Fibroblast of upper back skin (primary cell): ENCODE measurements at places on chromosomes 3 and 15.

- DNase-seq: no peak
Measured at GRCh38 chr3:68681766-68682165, 250.6 kb downstream of the TAFA4 start.

DNA sequence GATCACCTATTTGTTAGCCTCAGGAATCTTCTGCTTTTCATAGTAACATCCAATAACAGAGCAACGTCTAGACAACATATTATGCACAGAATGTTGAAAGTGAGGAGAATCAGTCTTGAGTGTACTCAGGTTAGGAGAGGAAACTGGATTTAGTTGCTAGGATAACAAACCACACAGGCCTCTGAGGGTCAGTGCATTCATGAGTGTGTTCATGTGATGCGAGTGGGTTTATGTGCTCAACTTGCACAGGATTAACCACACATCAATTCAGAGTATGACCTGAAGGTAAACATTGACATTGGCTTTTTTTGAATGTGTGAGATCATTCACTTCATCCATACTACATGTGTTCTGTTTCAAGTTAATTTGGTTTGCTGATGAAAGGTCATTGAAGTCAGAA lies 287.6 kb downstream of the DIPK2A start:
- no peak for DNase-seq

GRCh38 chr3:50322115-50322385 lies 495 bp downstream of the HYAL2 start:
- no peak for DNase-seq

DNA sequence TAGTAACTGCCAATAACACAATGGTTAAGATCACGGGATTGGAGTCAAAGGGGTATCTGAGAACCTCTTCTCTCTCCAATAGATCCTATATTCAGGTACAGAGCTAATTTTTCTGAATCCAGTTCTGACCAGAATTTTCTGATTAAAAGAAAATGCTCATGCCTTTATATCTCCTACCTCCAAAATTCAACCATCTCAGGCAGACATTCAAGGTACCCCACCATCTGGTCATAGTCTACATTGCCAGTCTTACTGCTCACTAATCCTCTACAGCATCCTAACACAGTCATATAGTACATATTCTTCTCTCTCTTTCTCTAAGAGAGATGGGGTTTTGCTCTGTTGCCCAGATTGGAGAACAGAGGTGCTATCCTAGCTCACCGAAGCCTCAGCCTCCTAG lies 59.1 kb downstream of the LSAMP start:
- DNase-seq: no peak

DNA sequence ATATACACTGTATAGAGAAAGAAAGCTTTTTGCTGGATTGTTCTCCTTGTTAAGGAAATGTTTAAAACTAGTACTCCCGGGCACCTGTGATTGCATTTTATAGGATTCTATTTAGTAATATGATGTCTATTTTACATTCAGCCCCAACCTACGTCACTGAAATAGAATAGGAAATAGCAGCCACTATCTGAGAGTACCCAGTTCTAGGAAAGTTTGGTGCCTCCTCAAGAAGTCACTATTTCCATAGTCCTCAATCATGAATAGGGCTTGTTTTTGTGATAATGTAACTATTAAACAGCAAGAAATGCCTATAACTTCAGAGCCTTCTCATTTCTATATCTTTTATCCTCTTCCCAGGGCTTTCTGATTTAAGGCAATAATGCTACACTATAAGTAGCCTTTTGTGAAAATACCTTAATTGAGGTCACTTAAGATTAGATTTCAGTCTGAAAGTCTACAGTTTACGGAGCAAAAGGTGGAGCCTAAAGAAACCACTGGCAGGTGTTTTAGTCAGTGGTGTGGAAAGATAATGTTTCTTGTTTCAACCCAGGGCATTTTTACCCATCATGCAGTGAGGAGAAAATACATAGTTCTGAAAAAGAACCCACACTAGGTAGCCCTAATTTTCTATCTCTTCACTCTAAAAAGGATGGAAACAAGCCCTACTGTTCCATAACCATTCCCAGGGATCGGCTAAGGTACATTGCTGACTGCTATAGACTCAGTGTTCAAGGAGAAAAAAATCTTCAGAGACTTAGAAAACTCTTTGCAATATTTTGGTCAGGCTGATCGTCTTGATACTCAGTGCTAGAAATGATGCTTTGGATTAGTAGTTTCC lies 38.7 kb downstream of the TIGIT start:
- DNase-seq: no peak

DNA sequence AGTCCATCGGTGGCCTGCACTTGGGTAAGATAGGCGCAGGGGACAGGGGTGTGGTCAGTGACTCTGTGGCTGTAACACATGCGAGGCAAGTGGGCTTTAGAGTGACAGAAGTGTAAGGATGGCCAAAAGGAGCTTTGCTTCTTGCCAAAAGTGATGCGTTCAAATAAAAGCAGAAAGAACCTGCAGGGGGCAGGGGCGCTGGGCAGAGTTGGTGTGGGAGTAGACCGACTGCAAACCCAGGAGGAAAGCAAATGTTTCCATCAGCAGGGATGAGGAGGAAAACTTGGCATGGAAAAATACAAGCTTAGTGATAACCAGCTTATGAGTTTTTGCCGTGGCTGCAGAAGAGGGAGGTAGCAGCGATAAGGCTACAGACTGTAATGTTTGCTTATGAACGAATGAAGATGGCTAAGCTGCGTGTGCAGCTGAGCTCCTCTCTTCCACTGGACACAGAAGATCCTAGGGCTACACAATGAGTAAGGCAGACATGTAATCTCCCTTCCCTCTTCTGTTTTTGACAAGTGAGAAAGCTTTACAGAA lies 149.4 kb downstream of the WNT5A start:
- no peak for DNase-seq

DNA sequence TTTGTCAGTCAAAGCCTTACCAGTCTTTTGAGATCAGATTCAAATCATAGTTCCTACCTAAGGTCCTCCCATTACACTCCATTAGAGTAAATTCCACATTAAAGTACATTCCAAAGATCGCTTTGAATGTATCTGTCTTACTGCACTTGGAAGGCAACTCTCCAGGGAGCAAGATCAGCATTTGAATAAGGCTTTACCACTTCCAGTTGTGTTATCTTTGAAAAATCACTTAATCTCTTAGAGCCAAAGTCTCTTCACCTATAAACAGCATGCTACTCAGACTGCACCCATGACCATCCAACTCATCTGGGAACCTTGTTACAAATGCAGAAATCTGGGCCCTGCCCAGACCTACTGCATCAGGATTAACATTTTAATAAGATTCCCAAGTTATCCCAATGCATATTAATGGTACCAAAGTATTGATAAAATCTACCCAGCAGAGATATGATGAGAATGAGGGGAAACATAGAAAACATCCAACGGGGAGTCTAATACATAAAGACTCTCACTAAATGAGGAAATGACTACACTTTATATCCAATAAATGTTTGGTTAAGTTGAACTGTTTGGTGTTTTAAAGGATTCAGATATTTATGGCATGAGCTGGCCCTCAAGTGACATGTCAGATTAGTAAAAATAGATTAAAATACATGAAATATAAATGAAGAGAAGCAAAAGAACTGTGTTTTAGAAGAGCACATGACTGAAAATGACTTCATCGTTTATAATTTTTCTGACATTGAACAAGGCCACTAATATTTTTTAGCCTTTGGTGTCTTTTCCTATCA lies 75.9 kb downstream of the TNIK start:
- DNase-seq: peak; percentile 46

- DNase-seq: no peak
Measured at GRCh38 chr15:42356851-42357250, 2.5 kb upstream of the CAPN3 start.

DNA sequence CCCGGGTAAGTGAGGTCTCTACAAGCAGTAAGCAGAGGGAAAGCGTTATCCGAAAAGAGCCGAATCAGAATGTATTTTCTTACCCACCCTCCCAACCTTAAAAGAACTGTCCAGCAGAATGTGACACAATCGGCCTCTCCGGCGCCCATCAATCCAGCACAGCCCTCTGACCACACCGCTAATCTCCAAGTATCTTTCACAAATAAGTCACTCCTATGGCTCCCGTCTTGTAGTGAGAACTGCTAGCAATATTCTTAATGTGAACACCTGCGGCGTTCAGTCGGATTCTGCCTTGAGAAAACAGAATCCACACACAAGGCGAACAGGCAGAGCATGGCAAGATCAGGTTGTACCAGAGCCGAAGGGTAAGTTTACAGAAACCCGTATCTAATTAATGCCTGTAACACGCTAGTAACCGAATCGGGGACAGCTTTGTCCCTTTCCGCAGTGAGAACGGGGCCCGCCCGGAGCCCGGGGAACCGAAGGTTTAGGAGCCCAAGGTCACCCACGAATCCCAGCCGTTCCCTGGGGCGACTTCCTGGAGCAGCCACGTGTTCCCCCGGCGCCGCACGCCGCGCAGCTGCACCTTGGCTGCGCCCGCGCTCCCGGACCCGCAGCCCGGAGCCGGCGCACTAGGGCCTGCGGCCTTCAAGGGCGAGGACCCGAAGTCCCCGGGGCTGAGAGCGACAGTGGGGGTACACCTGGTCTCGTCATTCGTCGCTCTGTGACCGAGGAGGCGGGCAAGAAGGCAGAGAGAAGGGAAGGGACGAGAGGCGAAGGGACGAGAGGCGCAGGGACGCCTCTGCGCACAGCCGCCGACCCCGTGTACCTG lies 672 bp downstream of the TFRC start:
- peak; percentile 43 for DNase-seq

- no peak for DNase-seq
Measured at GRCh38 chr3:65582012-65582717, 456.6 kb downstream of the MAGI1 start.

GRCh38 chr15:93158097-93158900 lies 69.3 kb upstream of the RGMA start:
- no peak for DNase-seq

DNA sequence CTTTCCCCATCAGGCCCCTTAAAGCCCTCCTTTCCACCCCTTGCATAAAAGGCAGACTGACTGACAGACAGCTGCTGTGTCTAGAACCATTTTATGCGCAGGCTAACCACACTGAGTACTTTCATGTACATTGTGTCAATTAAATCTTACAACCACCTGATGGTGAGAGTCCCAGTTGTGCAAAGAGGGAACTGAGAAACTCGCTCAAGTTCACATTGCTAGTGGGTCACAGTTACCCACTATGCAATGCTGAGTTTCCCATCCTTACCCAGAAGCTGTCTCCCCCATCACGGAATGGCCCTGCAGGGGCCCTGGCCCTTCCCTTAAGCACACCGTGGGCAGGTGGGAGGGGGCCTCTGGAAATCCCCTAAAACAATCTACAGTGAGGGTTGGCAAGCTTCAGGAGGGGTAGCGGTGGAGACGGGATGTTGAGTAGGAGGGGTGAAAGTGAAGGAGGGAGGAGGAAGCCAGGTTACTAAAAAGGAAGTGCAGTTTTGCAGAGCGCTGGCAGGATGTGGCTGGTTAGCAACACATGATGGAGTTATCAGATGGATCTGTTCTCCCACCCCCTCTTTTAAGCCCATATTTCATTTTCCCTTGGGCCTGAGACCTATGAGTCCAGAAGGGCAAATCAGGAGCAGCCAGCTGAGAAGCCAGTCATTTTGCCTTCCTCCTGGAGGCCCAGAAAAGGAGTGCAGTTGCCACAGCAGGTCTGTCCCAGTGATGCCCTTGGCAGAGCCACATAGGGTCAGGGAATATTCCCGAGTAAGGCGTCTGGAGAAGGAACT lies 30.0 kb downstream of the STARD5 start:
- DNase-seq: no peak

- no peak for DNase-seq
Measured at GRCh38 chr15:78360958-78361718, 21.0 kb downstream of the CRABP1 start.

- no peak for DNase-seq
Measured at GRCh38 chr3:193775421-193776077, 182.5 kb downstream of the OPA1 start.

GRCh38 chr3:138949445-138950005 lies 2.5 kb downstream of the FOXL2NB start:
- DNase-seq: no peak
